ENCODE measurements at places on chromosomes 16 and 17. TPM values are rescaled to one million over a fixed set of nuclear protein-coding genes. Genes with fewer than 3 reads are reported as not detected.
A peak's percentile ranks its signal among the peaks of the same experiment; 100 is the strongest.

DNA sequence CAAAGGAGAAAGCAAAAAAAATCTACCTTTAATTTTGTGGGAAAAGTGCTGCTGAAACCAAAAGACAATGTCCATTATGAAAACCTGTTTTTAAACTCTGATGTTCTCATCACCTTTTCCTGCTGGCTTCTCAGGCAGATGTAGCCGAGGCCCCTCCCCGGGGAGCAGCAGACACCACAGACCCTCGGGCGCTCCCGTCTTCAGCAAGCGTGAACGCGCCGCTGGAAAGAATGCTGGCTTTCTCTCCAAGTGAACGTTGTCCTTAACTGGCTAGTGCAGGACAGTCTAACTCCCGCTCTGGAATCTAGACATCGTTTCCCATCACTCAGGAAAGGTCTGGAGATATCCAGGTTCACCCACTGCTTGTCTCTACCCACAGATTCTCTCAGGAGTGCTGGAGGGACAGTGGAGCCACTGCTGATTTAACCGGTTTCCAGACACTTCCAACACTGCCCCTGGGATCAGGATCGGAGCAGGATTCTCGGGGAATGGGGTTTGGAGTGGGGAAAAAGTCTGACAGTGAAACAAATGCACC is 211.2 kb downstream of the RBFOX3 start:
- no peak for DNase-seq

GRCh38 chr16:57908409-57908987 is 62.4 kb downstream of the CNGB1 start:
- DNase-seq, result no peak

DNA sequence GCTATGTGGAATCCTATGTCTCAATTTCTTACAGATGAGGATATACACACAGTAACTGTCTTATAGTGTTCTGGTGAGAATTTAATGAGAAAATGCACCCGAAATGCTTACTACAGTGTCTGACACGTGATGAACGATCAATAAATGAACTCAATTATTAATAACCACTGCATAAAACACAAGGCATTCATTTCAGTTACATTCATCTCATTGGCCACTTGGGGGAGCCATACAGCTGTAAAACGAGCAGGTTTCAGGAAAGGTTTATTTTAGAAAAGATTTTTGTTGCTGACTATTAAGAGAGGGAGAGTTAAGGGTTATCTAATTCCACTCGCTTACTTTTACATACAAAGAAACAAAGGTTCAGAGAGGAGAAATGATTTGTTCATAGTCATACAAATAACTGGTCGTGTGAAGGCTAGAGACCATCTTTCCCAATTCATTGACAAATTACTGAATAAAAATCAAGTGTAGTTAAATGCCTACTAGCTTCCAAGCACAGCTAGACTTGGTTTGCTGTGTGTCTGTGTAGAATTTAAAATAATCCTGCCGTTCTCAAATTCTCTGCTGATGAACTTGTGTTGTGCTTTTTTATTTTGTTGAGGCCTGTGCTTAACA is 160.1 kb downstream of the MAP2K4 start:
- peak; percentile 73 for DNase-seq

CACNG4 gene
- total RNA-seq, result not detected

DNA sequence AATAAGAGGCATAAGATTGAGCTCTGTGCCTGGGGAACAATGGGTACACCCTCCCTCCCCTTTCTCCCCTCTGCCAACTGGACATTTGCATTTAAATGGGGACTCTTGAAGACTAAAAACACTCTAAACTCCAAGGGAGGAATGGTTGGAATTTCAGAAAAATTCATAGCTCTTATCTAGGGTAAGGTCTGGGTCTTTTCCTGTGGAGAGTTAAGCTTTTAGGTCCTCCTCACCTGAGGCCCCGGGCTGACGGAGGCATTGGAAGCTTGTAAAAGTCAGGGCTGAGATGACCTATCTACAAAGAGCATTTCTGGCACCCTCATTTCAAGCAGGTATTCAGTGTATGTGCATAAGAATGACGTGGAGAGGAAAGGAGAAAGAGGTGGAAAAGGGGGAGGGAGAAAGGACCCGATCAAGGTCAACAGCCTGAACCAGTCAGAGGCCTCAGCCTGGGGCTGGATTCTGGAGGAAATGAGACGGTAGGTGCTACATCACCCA is 78.0 kb downstream of the RAP1GAP2 start:
- DNase-seq, result no peak

CDH3 gene
- total RNA-seq, result 74.4 TPM

- DNase-seq, result no peak
These were observed 610 bp downstream of the DOC2A start for GRCh38 chr16:30009990-30010843.

PRSS21 gene
- 16.4 TPM for total RNA-seq

GRCh38 chr17:21165922-21166594 is 39.3 kb downstream of the DHRS7B start:
- no peak for DNase-seq

GRCh38 chr17:29039764-29040598 is 3.0 kb upstream of the PIPOX start:
- peak; percentile 51 for DNase-seq

DNA sequence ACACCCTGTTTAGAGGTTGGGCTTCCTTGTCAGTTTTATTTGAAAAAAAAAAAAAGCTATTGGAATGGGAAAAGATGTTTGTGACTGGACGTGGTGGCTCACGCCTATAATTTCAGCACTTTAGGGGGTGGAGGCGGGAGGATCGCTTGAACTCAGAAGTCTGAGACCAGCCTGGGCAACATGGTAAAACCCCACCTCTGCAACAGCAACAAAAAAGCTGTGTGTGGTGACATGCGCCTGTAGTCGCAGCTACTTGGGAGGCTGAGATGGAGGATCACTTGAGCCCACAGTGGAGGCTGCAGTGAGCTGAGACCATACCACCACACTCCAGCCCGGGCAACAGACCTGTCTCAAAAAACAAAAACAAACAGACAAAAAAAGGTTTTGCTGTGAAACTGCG is 66.1 kb upstream of the SIAH1 start:
- no peak for DNase-seq

TP53TG3C gene
- total RNA-seq, result not detected
